Skin of body (tissue), 3 donors: ENCODE measurements at places on chromosomes 13 and 19. TPM values are rescaled to one million over a fixed set of nuclear protein-coding genes. Genes with fewer than 3 reads are reported as not detected.

The DAND5 gene
- total RNA-seq, result not detected

The AMER2 gene
- 0.49 TPM for total RNA-seq

DNA sequence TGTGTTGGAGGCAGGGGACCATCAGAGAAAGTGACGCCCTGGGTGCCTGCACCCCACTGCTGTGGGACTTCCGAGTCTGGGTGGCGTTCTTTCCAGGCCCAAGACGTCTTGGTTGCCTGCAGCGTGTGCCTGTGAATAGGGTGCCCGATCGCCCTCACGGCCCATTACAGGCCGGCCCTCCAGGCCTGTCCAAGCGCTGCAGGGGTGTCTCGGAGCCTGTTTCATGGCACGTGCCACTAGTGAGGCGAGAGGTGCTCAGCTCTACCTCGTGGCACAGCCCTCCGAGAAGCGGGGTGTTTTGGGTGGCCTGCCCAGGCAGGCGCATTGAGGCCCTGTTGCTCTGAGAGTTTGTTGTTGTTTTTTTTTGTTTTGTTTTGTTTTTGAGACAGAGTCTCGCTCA, 30.1 kb downstream of the DOT1L start:
- no peak for DNase-seq

GRCh38 chr13:101453784-101454201, 1.3 kb downstream of the ITGBL1 start:
- no peak for DNase-seq

- no peak for DNase-seq
Measured at GRCh38 chr19:44792281-44792680, 14.6 kb downstream of the CBLC start.

- no peak for DNase-seq
Measured at GRCh38 chr13:20340759-20341171, 108.6 kb upstream of the GJB6 start.

DNA sequence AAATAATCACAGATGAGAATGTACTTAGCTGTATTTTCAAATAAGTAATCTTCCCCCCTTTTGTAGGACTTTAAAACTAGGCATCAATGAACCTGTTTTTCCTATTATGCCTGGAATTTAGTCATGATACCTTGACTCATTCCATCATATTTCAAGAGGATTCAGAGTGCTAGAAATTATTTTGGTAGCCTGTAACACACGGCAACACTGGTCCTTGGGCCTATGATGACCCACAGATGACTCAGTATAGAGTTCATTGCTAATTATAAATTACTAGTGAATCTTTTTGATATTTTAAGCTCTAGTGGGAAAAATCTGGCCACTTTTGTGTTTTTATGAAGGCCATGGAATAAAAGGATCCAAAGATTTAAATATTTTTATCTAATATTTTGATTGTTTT, 26.0 kb upstream of the GARRE1 start:
- no peak for DNase-seq

DNA sequence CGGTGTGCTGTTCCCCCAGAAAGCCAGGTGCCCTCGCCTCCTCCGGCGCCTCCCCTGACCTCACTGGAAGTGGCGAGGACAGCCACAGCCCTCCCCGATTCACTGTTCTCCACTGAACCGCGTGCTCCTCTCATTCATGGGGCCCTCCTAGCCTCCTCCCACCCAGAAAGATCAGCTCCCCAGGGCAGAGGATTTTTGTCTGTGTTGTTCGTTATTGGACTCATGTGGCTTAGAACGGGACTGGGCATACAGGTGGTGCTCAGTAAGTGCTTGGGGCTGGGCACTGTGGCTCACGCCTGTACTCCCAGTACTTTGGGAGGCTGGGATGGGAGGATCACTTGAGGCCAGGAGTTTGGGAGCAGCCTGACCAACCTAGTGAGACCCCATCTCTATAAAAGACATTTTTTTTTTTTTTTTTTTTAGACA, 3.8 kb downstream of the PRTN3 start:
- DNase-seq, result no peak

GRCh38 chr19:19230999-19231398, 19.2 kb downstream of the NCAN start:
- DNase-seq, result no peak

GRCh38 chr19:32891609-32892008, 22.0 kb upstream of the SLC7A9 start:
- no peak for DNase-seq

GRCh38 chr19:1082165-1082927, 12.8 kb downstream of the POLR2E start:
- no peak for DNase-seq

DNA sequence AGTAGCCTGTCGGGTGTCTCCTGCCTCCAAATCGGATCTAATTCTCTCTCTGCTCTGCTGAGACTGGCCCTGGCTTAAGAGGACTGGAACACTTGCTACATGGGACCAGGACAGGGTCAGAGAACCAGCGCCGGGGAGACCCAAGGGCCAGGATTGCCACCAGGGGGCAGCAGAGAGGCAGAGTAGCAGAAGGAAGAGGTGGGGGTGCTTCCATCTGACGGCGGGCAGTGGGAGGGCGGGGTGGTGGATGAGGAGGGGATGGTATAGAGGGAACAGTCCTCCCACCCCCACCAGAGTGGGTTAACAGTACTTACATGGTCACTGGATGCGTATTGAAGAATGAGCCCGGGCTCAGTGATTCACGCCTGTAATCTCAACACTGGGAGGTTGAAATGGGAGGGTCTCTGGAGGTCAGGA, 11.9 kb downstream of the SELENOW start:
- DNase-seq, result no peak

GRCh38 chr19:14550201-14550754, 20.9 kb downstream of the TECR start:
- DNase-seq, result no peak
